B cell (primary cell): ENCODE measurements at places on chromosomes 16 and 17. TPM values are rescaled to one million over a fixed set of nuclear protein-coding genes. Genes with fewer than 3 reads are reported as not detected.

SLFN13 gene
- total RNA-seq: 30.9 and 31.0 TPM in 2 replicates

SLC35G6 gene
- 0.30 TPM in 1 of 2 replicates, not detected in the other for total RNA-seq

SLC16A13 gene
- total RNA-seq: 21.7 and 21.9 TPM in 2 replicates

CYTH1 gene
- 353 and 368 TPM in 2 replicates for total RNA-seq

GRN gene
- 185 and 187 TPM in 2 replicates for total RNA-seq

TBC1D3K gene
- not detected in 2 replicates for total RNA-seq

KCNH6 gene
- not detected in 2 replicates for total RNA-seq

SMIM5 gene
- 0.61 and 0.62 TPM in 2 replicates for total RNA-seq

CLDN9 gene
- not detected in 2 replicates for total RNA-seq

OTOP3 gene
- not detected in 2 replicates for total RNA-seq

ADAM11 gene
- 0.34 and 0.39 TPM in 2 replicates for total RNA-seq

SAMD14 gene
- 0.78 and 0.89 TPM in 2 replicates for total RNA-seq

HOXB2 gene
- total RNA-seq: 6.1 and 8.1 TPM in 2 replicates

SPN gene
- 1.1 and 1.7 TPM in 2 replicates for total RNA-seq

PIGW gene
- total RNA-seq: 5.9 and 6.3 TPM in 2 replicates

CD79B gene
- total RNA-seq: 891 and 915 TPM in 2 replicates

FNDC8 gene
- not detected in 2 replicates for total RNA-seq

MYH8 gene
- total RNA-seq: not detected in 2 replicates

KRTAP2-3 gene
- not detected in 2 replicates for total RNA-seq

TMIGD1 gene
- total RNA-seq: not detected in 2 replicates

C17orf75 gene
- 24.5 and 25.3 TPM in 2 replicates for total RNA-seq

TOP2A gene
- total RNA-seq: 3.0 and 3.1 TPM in 2 replicates

PHKB gene
- 223 and 228 TPM in 2 replicates for total RNA-seq

C1QTNF8 gene
- total RNA-seq: not detected in 2 replicates

TK1 gene
- 1.5 and 2.2 TPM in 2 replicates for total RNA-seq

KRT12 gene
- total RNA-seq: not detected in 2 replicates
